ENCODE measurements at places on chromosomes 5 and 9.

GRCh38 chr9:132037458-132037857 is 42.2 kb downstream of the MED27 start:
- DNase-seq = no peak

DNA sequence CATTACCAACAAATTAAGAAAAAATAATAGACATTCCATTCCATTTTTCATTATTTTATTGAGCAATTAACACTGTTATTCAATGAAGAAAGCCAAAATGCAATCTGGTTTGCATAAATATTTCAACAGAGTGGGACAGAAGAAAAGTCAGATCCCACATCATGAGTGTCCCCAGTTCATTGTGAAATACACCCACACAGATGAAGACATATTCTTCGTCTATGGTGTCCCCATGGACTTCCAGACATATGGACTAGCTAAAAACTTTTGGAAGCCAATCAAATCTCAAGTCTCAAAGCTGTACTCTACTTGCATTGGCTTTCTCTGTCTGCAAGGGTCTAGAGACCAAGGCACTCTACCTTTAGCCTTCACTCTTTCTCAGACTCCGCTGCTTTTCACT is 194.3 kb downstream of the SEMA5A start:
- no peak for DNase-seq

GRCh38 chr5:43193181-43193893 is 1.3 kb downstream of the NIM1K start:
- no peak for DNase-seq

- no peak for DNase-seq
These were observed 24.4 kb upstream of the ZNF366 start for GRCh38 chr5:72531496-72532190.

GRCh38 chr9:77916410-77916819 is 115.2 kb downstream of the GNAQ start:
- DNase-seq = no peak

- no peak for DNase-seq
These were observed 18.9 kb downstream of the RALGPS1 start for GRCh38 chr9:126933334-126933980.

- no peak for DNase-seq
These were observed 227.8 kb downstream of the NSG2 start for GRCh38 chr5:174273325-174273724.

DNA sequence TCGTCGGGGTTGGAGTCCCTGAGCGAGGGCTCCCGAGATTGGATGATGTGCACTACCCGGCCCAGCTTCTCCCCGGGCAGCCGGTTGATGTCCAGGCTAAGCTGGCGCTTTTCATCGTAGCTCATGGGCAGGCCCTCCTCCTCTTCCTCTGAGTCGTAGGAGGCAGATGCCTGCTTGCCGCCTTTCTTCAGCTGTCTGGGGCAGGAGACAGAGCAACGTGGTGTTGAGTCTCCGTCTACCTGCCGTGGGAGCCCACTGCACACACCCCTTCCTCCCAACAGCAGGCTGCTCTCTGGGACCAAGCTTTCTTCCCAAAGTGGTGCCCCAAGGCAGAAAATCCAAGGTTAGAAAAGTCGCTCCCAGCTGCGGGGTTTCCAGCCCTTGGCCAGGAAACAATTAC is 10.8 kb downstream of the BRD3OS start:
- DNase-seq = no peak

GRCh38 chr9:38088006-38088925 is 19.2 kb upstream of the SHB start:
- peak; percentile 64 for DNase-seq

GRCh38 chr9:73152953-73153352 is 1.3 kb downstream of the ANXA1 start:
- DNase-seq = no peak

DNA sequence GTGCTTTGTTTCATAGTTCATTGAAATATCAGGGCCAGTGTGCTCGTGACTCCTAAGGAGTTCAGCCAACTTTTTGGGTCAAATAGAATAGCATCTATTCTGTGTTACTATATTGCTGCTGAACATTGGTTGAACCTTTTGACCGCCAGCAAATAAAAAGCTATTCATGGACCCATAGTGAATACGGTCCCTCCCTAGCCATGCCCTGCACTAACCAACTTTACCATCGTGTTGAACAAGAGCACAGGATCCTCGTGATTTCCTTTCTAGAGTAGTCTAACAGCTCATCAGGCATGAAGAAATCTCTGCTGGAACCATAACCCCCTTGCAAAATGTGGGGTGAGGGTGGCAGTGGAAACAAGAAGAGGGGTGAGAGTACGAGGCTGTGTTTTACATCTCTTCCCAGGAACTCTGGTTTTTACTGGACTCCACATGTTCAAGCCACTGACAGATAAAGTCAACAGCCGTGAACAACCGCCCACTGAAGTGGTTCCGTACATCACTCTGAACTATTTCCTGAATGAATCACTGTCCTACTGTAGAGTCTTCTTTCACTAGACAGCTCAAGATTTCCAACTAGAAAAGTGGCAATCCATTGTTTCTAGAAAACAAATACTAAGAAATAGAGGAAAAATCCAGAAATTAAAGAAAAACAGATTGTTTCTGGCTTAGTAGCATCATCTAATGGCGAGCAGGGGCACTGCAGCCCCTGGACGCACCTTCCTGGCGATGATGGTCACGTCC is 70.1 kb upstream of the SPATA31E1 start:
- DNase-seq = peak; percentile 13

- no peak for DNase-seq
These were observed 135.1 kb downstream of the KIF4B start for GRCh38 chr5:155148694-155149093.

DNA sequence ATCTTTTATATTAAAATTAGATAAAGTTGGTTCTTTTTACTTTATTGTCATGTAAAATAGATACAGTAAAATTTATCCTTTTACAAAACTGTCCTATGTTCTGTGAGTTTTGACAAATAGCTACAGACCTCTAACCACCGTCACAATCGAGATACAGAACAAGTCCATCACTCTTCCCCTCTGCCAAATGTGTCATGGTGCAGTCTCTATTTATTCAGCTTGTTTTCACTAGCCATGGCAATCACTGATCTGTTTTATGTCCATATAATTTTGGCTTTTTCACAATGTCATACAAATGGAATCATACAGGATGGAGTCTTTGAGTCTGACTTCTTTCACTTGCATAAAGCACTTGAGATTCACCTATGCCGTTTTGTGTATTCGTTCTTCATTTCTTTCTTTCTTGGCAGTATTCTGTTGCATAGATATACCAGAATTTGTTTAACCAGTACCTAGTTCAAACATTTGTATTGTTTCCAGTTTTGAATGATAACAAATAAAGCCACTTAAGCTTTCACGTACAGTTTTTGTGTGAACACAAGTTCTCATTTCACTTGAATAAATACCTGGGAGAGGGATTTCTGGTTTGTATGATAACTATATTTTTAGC is 273.2 kb upstream of the MPDZ start:
- no peak for DNase-seq

GRCh38 chr9:2087500-2088313 is 72.6 kb downstream of the SMARCA2 start:
- DNase-seq = no peak

DNA sequence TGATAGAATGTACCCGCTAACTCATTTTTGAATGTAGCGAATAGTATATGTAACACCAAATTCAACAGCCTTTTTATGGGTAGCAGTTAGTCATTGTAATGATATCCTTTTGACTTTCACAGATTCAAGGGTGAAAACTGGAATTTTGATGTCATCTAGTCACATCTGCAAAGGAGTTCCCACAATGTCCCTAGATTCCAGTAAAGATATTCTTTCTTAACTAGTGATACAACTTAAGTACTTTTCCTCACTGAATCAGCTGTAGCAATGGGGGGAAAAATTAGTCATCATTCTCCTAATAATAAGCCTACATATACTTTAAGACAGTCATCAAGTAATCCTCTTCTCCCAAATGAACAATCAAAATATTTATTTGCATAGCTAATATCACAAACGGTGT is 11.5 kb upstream of the SSBP2 start:
- no peak for DNase-seq

DNA sequence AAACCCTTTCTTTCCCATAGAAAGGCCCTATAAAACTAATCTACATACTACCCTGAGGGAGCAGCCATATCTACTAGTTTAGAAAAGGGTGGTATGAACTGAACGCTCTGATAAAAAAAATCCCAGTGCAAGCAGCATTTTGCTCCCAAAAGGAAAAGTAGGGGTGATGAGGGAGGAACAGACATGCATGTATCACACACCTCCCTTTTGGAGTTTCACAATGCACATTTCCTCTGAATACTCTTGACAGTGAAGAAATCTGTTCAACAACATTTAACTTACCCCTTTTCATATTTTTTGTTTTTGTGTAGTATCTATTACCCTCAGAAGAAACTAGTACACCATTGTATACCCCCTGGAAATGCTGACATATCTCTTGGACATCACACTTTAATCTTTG is 411.4 kb downstream of the MAT2B start:
- no peak for DNase-seq

DNA sequence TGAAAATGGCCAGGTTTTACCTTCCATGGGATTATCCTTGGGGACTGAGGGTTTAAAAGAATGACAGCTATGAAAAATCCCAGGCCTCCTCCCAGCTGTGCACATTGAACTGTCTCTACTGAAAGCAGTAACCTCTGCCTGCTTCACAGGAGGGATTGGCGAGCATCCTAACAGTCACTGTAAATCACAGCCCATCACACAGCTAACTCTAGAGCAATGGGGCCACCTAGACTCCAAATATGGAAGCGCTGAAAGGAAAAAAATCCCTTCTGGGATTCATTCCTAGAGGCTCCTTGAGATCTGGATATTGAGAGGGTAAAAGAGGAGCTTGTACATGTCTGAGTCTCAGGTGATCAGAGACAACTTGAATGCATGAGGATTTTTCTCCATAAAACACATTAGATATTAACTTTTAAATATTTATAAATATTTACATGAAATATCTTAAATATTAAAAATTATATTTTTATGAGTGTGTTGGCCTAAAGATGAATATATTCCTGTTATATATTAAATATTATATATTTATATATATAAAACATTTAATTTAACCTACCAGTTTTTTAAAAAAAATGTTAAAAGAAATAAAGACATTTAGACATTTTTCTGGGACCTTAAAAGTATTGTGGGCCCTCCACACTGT is 133.8 kb upstream of the SLC24A2 start:
- no peak for DNase-seq

DNA sequence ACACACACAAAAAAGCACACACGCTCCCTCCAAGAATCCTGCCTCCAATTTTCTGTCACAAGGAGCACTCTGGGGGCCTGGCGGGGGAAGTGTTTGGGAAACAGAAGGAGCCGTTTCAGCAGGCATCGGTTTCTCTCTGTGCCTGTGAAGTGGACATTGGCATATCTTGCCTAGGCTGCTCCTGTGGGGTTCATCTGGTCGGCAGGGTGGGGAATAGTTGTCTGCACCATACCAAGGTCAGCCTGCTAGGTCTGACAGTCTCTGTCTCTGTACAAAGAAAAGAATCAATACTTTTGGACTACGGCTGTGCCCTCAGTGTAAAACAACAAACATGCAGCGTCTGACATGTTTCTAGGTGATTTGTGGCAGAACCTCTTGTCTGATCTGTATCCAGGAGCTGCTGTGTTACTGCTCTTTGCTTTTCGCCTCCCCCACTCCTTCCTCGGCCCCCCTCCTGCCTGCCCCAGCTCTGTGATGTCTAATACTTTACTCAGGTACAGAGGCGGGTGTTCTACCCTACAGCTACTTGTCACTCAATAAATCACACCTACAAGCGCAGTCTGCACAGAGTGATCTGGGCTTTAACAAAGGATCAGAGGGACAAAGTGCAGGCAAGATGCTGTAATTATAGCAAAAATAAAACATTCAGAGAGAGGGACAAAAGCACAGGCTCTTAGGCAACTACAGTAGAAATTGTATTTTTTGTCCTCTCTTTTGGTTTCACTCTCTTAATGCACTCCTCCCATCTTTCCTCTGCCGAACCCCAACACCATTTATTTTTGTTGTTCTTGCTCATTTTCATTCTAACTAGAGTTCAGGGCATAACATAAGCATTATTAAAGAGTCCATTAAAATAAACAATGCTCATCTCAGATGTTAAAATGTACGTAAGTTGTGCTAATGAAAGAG is 216.7 kb downstream of the BNC2 start:
- no peak for DNase-seq

- DNase-seq = no peak
These were observed 140.9 kb downstream of the SAXO1 start for GRCh38 chr9:18891946-18892670.
